Stimulated activated naive CD4-positive, alpha-beta T cell treated with Interleukin-2 at 50 U/mL for 16 hours (primary cell): ENCODE measurements at places on chromosomes 11 and 22.

DNA sequence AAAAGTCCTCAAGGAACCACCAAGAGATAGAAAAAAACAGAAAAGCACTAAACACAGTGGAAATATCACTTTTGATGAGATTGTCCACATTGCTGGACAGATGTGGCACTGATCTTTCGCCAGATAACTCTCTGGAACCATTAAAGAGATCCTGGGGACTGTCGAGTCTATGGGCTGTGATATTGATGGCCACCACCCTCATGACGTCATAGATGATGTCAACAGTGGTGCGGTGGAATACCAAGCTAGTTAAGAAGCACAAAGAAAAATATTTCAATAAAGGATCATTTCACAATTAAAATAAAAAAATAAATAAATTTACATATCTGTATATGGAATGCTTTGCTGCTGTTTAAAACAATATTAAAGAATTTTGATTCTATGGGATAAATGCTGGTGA lies 45.5 kb downstream of the ARL14EP start:
- DNase-seq, result no peak

DNA sequence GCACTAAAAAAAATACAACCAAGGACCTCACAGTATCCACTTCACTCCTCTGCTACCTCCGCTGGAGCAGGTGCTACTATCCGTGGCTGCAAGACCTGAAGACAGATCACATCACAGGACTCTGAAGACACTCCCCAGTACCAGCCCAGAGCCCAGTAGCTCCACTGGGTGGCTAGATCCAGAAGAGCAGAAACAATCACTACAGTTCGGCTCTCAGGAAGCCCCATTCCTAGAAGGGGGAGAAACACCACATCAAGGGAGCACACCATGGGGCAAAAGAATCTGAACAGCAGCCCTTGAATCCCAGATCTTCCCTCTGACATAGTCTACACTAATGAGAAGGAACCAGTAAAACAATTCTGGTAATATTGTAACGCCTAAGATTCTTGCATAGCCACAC lies 494.0 kb upstream of the FAT3 start:
- no peak for DNase-seq

DNA sequence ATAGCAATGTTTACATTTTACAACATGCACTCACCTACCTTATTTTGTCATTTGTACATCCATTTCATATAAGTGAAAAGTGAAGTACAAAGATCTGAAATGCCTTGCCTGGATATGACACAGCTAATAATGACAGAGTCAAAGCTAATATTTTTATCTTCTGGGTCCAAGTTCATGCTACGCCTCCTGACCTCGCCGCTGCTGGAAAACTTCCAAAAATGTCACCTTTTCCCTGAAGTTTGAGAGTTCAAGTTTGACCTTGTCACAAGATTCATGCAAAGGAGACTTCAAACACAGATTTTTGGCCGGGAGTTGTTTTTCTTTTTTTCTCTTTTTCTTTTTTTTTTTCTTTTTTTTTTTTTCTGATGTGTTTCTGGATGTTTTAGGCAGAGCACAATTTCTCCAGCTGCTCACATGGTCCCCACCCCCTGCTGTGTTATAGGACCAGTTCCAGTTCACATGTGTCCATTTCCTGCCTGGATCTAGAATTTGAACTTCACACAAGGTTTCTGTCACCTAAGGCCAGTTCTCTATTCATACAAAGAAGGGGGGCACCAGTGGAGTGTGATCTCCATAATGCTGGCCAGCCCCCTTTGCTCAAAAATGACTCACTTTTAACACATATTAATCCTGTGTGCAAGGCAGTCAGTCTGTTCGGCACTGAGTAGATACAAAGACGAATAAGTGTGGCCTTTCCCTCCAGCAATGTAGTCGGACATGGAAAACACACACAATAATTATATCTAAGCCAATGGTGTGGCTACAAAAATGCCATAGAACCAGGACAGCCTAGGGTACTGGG lies 546.8 kb downstream of the BUD13 start:
- DNase-seq, result no peak

GRCh38 chr11:57711414-57712255 lies at the start of gene MED19:
Gene MED19 (minus strand): TSS chr11:57712215. CDS start chr11:57712179, 36 bp downstream.
- peak; percentile 78 for DNase-seq

GRCh38 chr11:88656283-88656682 lies 318.7 kb upstream of the CTSC start:
- no peak for DNase-seq

- DNase-seq, result no peak
Observed at GRCh38 chr11:107014871-107015270, 3.4 kb downstream of the GUCY1A2 start.
